Lower lobe of right lung (tissue), 2 donors: ENCODE measurements at places on chromosomes 13 and 19.

DNA sequence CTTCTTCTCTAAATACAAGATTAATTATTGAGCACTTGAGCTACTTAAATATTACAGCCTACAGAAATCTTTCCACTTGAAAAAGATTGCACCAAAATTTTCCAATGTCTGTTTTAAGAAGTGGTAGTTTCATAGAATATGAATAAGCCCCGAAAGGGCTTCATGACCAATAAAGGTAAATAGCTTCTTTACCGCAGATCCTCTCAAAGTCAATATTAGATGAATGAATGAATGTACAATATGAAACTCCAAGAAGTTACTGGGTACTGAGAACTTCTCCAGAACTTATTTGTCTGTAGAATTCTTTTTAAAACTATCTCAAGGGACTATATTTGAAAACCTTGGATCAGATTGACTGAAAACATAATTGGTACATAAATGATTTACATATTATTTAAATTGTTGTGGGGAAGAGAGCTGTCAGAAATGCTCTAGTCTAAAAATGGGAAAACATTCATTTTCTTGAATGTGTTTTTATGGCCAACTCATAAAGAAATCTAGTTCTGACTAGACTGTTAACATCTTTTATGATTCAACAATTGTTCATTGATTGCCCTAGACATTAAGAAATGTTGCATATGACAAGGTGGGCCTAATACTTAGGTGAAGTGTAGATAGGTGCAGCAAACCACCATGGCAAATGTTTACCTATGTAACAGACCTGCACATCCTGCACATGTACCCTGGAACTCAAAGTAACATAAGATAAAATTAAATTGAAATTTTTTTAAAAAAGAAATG is 227.0 kb downstream of the SPRY2 start:
- no peak for DNase-seq
- H3K4me1 ChIP-seq, result no peaks in the 10 kb centered on the region
- H3K27me3 ChIP-seq, result no peaks in the 10 kb centered on the region
- no peak overlapping the region for H3K27ac ChIP-seq
- no peak overlapping the region for H3K4me3 ChIP-seq

DNA sequence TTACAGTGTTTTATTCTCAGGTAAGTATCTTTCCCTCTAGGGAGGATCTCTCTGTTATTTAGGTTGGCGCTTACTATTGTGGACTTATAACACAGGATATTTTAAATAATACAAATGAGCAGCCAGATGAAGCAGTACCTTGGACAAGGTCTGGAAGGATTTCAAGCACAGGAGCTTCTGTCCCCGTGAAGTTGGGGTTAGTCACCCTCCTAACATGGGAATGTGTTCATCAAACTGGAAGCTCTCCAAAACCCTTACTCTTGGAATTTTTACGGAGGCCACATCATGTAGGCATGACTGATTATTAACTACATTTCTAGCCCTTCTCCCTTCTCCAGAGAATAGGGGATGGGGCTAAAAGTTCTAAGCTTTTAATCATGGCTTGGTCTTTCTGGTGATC is 38.3 kb upstream of the SPRY2 start:
- no peak for DNase-seq
- no peaks in the 10 kb centered on the region for H3K4me1 ChIP-seq
- H3K36me3 ChIP-seq, result no peaks in the 10 kb centered on the region

- no peaks in the 10 kb centered on the region for H3K36me3 ChIP-seq
- H3K4me1 ChIP-seq, result no peaks in the 10 kb centered on the region
- H3K27me3 ChIP-seq, result peaks cover 4% of the 10 kb centered on the region
- peak; percentile 55 for DNase-seq
- H3K27ac ChIP-seq, result no peak overlapping the region
Measured at GRCh38 chr19:39297931-39298634, 1.9 kb downstream of the IFNL1 start.

DNA sequence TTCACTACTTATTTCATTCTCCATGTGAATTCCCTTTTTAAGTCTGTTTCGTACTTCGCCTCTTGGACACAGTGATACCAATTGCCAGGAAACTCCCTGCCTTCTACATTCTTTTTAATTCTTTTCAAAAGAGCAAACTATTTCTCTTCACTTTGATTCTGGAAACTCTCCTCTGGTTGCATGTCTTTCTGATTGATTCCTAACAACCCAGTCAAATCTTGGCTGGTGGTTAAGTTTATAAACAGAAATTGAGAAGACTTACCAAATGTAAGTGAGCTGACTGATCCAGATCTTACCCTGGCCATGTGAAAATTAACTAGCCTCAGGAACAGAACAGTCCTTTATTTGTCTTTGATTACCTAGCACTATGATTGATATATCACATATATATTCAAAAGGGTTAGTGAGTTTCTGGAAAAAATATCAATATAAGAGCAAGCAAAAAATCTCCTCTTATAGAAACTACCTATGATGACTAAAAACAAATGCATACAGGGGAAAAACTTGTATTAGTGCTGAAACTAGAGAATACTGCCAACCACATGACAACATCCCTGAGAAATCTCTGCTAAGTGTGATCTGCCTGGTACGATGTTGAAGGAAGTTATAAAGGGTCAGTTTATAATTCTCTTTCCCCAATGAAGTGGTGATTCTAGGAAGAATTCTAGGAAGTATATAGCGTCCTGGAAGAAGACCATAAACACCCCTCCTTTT is 152.6 kb upstream of the HTR2A start:
- no peak overlapping the region for H3K4me3 ChIP-seq
- H3K4me1 ChIP-seq, result no peaks in the 10 kb centered on the region
- H3K27me3 ChIP-seq, result no peaks in the 10 kb centered on the region
- H3K27ac ChIP-seq, result no peak overlapping the region
- no peaks in the 10 kb centered on the region for H3K36me3 ChIP-seq

DNA sequence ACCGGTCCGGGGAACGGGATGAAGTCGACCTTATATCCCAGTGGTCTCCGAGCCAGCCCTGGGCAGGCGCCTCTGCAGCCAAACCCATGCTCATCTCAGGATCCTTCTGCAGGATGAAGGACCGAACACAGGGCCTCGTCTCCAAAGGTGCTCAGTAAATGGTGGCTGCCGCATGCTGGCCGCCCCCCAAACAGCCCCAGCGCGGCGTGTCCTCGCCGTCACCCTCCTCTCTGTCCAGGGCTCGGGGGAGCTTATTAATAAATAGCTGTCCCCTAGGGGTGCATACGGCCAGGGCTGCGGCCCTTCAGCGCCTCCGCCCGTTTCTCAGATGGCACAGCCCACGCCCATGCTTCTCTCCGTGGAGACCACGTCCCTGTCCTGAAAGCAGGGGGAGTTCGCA is 32.6 kb upstream of the SPACA7 start:
- DNase-seq, result no peak
- no peak overlapping the region for H3K4me3 ChIP-seq
- H3K36me3 ChIP-seq, result no peaks in the 10 kb centered on the region
- peaks cover 54% of the 10 kb centered on the region for H3K27me3 ChIP-seq
- H3K27ac ChIP-seq, result no peak overlapping the region
- H3K4me1 ChIP-seq, result no peaks in the 10 kb centered on the region

DNA sequence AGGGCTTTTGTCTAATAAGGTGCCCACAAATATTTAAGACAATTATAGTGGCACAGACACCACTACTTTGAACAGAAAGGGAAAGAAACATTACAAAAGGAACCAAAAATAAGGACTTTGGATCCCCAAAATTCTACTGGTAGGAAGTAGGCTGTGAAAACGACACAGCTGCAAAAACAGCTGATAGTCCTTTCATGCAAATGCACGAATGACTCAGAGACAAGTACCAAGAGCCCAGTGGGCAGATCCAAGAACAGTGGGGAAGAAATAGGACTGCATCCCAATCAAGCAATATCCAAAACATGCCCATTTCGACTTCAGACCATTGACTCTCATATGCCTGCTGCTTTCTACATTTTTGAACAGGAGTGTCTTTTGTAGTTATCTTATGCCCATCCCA is 269.4 kb upstream of the NBEA start:
- DNase-seq, result no peak
- H3K4me1 ChIP-seq, result no peaks in the 10 kb centered on the region
- no peaks in the 10 kb centered on the region for H3K36me3 ChIP-seq

DNA sequence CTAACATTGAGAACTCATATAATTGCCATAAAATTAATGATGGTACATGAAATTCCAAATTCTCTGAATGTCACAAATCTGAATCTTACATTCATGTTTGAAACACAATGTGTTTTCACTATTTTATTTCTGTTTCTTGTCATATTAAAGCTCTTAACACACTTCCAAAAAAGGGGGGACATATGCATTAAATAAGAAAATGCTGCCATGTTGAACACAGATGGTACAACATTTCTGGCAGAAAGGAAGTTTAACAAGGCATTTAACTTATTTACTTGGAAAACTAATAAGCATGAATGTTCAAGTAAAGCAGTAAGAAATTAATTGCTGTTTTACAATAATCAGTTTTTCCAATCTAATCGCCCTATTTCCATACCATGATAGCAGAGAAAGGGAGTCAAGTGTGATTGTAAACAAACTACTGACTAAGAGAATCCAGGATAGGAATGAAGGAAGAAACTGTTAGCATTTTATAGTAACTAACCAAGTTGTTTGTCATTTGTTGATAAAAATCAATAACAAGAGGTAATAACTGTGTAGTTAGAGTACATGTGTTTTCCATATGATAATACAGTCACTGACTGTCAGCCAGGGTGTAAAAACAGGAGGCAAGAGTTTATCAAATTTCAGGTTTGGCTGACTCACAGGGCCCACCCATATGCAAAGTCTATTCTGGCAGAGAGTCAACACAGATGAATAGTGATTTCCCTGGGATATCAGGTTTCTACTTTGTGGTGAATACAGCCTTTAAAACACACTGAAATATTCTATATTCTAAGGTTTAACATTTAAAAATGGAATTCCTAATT is 5.7 kb upstream of the FOXO1 start:
- H3K27ac ChIP-seq, result no peak overlapping the region
- H3K4me1 ChIP-seq, result peaks cover 14% of the 10 kb centered on the region
- no peak overlapping the region for H3K4me3 ChIP-seq
- no peaks in the 10 kb centered on the region for H3K27me3 ChIP-seq
